Right renal cortex interstitium (tissue), 3 donors: ENCODE measurements at places on chromosomes 11 and 22.

DNA sequence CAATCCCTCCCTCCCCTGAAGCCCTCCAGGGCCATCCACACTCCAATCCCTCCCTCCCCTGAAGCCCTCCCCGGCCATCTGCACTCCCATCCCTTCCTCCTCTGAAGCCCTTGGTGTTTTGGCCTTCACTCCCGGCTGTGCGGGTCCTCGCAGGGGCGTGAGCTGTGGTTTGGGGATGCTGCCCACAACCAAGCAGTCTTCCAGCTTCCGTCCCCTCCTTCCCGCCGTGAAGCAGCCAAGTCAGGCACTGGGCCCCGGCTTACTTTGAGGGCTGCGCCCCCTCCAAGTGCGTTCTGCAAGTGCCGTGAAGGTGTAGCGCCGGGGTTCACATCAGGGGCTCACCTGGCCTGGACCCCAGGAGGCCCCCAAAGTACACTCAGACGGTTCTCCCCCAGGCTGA lies 335.9 kb downstream of the BRD1 start:
- no peak for DNase-seq

- no peak for DNase-seq
These were observed 7.2 kb downstream of the STK33 start for GRCh38 chr11:8586805-8587204.

GRCh38 chr11:121692236-121692635 lies 239.5 kb upstream of the SORL1-AS1 start:
- no peak for DNase-seq

- DNase-seq = no peak
These were observed 327.4 kb downstream of the MN1 start for GRCh38 chr22:27474112-27474571.

- DNase-seq = no peak
These were observed 205.5 kb downstream of the DSCAML1 start for GRCh38 chr11:117591316-117592039.

DNA sequence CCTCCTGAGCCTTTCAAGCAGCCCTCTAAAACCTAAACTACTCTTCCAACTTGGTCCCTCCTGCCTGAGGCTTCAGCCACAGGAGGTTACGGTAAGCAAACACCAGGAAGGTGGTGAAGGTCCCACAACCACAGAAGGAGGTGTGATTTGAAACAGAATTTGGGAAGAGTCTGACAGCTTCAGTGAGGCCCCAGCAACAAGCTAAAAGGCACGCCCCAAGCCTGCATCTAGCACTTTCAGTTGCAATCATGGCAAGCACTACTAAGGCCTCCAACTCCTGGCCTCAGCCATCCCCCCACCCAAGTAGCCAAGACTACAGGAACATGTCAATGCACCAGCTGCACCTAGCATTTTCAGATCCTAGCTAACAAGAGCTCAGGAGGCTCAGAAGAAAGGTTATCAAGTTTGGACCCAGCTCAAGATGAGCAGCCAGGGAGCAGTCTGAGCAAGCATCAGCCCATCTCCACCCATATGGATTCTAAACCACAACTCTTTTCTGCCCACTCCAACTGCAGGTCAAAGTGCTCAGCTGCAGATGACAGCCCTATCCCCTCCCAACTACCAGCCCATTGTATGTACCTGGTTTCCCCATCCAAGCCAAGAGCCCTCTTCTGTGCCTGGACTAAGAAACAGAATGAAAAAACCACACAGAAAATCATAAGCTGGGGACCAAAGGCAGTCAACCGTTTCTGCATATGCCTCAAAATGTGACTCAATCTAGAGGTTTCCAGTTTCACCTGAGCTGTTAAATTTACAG lies 10.4 kb upstream of the AHNAK start:
- no peak for DNase-seq

DNA sequence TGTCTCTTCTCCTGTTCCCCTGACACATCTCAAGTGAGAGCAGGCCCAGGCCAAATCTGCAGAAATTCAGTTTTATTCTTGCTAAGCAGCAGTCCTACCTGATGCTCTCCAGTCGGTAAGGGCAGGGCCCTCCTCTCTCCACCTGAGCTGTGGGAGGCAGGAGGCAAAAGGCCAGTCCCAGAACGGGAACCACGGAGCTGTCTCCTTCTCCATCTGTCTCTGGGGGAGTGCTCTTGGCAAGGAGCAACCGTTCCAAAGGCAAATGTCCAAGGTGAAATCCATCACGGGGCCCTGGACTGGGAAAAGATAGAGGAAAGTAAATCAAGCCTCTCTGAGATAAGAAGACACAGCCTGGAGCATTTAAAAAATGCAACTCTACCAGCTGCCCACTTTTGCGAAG lies 65.2 kb upstream of the CDON start:
- DNase-seq = no peak

- DNase-seq = no peak
These were observed 8.1 kb downstream of the MADD start for GRCh38 chr11:47278058-47278457.

GRCh38 chr11:2277008-2277346 lies 6.6 kb upstream of the ASCL2 start:
- DNase-seq = no peak

DNA sequence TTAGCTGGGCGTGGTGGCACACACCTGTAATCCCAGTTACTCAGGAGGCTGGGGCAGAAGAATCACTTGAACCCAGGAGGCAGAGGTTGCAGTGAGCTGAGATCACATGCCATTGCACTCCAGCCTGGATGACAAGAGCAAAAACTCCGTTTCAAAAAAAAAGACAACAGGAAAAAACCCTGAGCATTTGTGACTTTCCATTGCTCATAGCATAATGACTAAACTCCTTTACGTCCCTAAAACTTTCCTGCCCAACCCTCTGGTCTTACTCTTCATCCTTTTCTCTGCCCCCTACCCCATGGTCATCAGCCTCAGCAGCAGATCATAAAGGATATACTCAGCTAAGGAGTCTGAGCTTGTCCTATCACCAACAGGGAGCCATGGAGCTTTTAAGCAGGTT lies 6.8 kb upstream of the LDLRAD3 start:
- DNase-seq = no peak

DNA sequence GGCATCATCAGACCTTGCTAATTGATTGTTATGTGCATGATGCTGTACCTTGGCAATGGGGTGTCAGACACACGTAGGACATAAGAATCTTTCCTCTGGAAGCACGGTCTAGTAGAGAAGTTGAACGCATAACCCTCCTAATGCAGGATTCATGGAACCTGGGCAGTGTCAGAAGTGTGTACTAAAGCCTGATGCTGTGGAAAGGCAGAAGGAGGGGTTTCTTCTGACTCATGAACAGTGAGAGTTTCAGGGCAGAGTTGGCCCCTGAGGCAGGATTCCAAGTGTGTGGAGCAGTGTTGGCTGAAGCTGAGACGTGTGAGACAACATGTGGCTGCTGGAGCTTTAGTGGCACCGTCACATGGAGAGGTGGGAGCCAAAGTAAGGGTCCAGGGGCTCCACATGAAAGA lies 3.5 kb downstream of the PANX1 start:
- DNase-seq = no peak
